ENCODE measurements at places on chromosomes 5 and 9.

- DNase-seq: no peak
Observed at GRCh38 chr5:153559926-153560325, 69.5 kb downstream of the GRIA1 start.

GRCh38 chr9:115815786-115816185, 337.8 kb upstream of the PAPPA start:
- DNase-seq: no peak

- no peak for DNase-seq
Observed at GRCh38 chr9:123081824-123082223, 48.4 kb downstream of the GPR21 start.

- no peak for DNase-seq
Observed at GRCh38 chr9:117616431-117616831, 87.8 kb upstream of the TLR4 start.

DNA sequence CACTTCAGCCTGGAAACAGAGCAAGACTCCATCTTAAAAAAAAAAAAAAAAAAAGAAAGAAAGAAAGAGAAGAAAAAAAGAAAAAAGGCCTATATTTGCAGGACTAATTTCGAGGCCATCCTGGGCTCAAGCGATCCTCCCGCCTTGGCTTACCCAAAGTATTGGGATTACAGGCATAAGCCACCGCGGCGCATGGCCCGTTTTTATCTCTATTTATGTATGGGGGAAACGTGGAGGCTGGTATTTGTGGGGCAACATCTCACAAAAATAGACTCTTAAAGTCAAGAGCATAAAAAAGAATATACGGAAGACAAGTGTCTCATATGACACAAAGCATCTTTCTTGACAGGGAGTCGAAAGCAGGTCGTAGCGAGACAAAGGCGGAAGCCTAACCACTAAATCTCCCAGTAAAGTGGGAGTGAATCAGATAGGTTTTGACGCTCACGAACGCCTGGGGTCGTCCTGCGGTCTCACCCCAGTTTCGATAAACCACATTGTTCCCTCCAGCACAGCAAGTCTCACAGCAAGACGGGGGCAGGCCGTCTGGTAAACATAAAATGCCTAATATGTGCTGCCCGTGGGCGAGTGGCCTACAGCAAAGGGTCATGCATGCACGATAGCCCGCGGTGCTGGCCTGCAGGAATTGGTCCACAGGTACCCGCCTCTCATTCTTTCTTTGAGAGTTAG, 1.8 kb upstream of the TRIM41 start:
- no peak for DNase-seq

GRCh38 chr9:114367772-114368569, 19.8 kb downstream of the AKNA start:
- DNase-seq: no peak

- no peak for DNase-seq
Observed at GRCh38 chr9:18896004-18896403, 137.0 kb downstream of the SAXO1 start.

DNA sequence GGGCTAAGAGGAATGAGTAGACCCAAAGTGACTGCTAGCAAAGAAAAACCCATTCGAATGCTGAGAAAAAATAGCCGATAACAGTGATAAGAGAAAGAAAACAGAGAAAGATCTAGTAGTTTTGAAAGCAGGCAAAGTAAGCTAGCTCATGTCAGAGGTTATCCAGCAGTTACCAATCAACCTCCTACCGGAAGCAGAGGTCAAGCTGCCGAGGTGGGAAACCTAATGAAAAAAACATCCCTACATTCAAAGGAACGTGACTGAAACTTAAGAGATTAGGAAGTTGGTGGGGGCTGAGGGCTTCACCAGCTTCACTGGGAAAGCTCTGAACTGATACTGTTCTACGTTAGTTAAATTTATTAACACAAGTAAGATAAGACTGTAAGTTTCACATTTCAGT, 32.6 kb downstream of the SSBP2 start:
- DNase-seq: no peak

DNA sequence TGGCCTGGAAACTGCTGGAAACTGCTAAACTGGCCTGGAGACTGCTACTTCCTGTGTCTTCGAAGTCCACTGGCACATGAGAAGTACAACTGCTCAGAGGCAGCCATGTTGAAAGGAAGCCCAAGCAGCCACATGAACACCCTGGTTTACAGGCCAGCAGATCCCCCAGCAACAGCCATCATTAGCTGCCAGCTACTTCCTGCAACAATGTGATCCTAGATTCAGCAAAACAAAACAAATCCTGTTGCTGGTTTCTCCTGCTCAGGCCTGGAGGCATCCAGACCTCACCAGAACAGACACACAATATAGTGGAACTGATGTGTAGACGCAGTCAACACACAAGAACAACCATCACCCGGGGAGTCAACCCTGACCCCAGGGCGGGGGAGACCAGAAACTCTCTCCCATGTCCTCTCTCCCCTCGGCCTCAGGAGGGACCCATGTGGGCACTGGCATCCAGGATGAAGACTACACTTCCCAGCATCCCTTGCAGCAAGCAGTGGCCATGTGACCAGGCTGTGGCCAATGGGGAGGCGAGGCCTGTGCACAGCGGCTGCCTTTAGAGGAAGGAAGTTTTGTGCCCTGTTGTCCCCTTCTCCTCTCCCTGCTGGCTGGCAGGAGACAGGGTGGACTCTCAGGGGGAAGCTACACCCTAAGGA, 9.2 kb upstream of the LCN15 start:
- DNase-seq: no peak

- no peak for DNase-seq
Observed at GRCh38 chr5:56142614-56143372, 90.3 kb downstream of the ANKRD55 start.

GRCh38 chr5:143262393-143263174, 140.9 kb downstream of the NR3C1 start:
- DNase-seq: no peak

GRCh38 chr9:121597698-121598166, 53.7 kb upstream of the DAB2IP start:
- no peak for DNase-seq

- no peak for DNase-seq
Observed at GRCh38 chr5:1125030-1125357, 13.1 kb upstream of the SLC12A7 start.

DNA sequence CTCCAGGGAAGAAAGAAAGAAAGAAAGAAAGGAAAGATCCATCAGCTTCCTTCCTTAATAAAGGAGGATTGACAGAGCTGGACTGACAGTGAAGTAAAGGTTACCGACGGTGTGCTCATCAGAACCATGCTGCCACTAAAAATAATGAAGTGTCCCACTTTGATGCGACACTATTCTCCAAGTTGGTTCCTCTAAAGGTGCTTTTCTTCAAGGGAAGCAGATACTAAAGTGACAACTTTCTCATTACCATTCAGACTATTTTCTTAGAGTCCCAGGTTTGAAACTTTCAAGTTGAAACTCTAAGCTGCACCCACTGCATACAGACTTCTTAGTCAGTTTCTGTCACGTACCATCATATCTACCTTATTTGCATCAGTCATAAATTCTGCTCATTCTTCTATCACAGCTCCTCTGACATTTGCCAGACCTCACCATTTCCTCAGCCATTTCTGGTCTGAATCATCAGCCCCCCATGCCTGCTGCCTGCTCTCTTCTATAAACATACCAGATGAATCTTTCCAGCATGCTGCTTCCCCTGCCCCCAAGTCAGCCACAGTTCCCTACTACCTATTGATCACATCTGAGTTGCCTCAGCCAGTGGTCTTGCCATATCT, 177.6 kb downstream of the DEPDC1B start:
- no peak for DNase-seq

DNA sequence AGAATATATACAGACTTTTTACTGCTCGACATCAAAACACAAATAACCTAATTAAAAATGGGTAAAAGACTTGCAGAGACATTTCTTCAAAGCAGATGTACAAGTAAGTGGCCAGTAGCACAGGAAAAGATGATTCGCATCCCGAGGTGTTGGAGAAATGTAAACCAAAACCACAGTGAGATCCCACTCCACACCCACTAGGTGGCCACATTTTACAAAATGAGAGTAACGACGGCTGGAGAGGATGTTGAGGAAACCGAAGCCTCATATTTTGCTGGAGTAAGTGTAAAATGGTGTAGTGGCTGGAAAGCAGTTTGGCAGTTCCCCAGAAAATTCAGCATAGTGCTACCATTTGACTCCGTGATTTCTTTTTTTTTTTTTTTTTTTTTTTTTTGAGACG, 21.3 kb upstream of the GBGT1 start:
- DNase-seq: no peak

GRCh38 chr5:22514231-22514630, 338.9 kb downstream of the CDH12 start:
- no peak for DNase-seq

- no peak for DNase-seq
Observed at GRCh38 chr5:89934069-89934468, 475.5 kb downstream of the CETN3 start.

- DNase-seq: no peak
Observed at GRCh38 chr5:32096891-32097595, 77.1 kb downstream of the GOLPH3 start.

DNA sequence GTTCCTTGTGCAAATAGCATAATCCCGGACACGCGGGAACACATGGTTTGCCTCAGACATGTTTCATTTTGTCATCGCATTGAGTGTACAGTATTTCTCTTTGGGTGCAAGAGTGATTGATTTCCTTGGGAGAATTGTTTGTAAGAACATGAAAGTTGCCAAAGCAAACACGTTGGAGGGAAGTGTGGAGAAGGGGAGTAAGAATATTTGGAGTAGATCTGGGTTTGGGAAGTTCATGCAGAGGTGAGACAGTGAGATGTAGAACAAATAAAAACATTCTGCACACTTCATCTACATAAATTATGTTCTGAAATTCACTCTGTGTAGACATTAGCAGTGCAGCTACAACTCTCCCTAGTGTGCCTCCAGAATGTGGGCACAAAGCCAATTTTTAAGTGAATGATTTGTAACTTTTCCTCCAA, 24.0 kb downstream of the FOXD1 start:
- no peak for DNase-seq

DNA sequence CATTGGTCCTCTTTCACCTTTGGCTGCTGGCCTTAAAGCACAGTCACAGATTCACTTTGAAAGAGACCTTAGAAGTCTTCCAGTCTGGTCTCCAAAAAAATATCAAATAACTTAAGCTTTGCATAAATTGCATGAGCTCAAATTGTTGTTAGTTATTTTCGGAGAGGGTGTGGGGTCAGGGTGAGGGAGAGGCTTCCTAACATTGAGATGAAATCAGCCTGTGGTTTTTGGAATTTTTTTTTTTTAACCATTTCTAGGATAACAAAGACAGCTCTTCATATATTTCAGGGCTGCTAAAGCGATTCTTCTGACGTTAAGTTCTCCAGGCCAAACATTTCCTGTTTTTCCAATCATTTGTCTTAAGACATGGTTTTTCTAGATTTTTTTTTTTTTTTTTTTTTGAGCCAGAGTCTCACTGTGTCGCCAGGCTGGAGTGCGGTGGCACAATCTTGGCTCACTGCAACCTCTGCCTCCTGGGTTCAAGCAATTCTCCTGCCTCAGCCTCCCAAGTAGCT, 4.5 kb downstream of the OCLN start:
- no peak for DNase-seq

DNA sequence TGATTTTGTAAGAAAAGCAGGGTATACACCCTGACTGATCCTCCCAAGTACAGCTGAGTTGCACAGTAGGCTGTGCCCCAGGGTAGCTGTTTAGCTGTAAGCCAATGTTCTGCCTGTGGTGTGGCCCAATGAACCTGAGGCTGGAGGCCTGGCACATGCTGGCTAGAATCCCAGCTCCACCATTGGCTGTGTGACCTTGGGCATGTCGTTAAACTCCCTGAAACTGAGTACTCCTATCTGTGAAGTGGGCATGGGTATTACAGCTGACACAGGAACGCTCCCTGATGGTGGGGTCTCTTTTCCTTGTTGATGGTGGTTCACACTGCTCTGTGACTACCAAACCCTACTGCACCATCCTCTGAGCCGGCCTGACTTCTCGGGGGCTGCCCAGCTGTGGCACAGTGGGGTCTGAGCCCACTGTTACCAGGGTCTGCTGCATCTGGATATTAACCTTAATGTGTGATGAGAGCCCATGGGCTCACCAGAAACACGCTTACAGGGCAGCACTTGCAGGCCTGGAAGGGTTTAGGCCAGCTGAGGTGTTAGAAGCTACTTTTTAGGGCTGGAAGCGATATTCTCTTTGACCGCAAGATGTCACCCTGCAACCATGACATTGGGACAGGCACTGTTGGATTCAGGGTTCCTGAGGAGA, 7.0 kb upstream of the GADD45G start:
- peak; percentile 21 for DNase-seq

GRCh38 chr9:72614067-72614466, 92.7 kb downstream of the TMC1 start:
- DNase-seq: no peak

DNA sequence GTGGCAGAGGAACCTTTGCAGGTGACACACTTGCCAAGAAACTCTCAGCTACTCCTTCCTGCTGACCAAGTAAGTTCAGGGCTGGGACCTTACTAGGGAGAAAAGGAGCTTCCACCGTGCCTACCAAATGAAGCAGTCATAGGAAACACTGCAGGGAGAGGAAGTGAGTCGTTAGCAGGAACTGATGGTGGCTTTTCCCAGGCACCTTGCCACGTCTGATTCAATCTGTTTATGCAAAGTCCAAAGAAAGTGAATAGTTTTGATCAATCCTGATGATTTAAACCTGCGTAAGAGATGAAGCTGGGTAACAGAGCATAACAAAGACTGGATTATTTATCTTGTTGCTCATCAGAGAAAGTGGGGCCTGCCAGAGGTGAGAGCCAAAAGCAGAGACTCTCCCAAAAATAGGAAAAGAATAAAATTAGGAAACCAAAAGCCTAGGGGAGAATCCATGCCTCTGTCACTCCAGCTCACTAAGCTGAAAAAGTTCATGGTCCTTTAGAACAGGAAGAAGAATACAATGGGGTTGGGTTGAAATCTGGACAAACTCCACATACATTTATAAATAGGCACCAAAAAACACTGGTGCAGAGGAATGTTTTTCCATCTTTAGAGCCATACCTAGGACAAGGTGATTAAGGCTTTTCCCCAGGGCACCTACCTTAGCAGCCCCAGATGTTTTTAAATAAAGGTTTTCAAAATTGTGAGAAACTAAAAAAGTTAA, 9.3 kb upstream of the PFDN1 start:
- DNase-seq: no peak

DNA sequence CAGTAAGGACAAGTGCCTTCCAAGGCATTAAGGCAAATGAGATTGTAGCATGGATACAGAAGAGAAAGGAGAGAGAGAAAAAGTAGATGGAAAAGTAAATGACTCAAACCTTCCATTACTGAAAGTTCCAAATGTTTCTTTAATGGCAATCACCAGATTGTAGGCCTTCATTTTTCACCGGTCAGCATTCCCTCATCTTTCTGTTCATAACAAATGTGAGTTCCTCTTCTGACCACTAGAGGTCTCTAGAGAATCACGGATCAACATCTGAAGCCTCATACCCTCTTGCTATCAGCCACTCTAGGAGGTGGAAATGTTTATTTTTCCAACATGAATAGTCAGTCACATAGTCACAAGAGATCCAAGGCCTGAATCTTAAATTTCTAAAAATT, 73.6 kb upstream of the RPS23 start:
- no peak for DNase-seq

GRCh38 chr9:79668956-79669355, 97.2 kb downstream of the TLE4 start:
- no peak for DNase-seq

- no peak for DNase-seq
Observed at GRCh38 chr5:58326022-58326421, 133.9 kb downstream of the PLK2 start.

GRCh38 chr5:135341016-135341666, 57.9 kb downstream of the MACROH2A1 start:
- DNase-seq: no peak
